ENCODE measurements at places on chromosomes 12 and 14. TPM values are rescaled to one million over a fixed set of nuclear protein-coding genes. Genes with fewer than 3 reads are reported as not detected.

CBLN3 gene
- 1.5 TPM for total RNA-seq

SART3 gene
- 67.8 TPM for total RNA-seq

IL23A gene
- total RNA-seq = 0.80 TPM

AICDA gene
- 0.10 TPM for total RNA-seq

DDX11 gene
- 40.2 TPM for total RNA-seq

TOX4 gene
- 70.8 TPM for total RNA-seq

SMCO2 gene
- 0.46 TPM for total RNA-seq

KRT6C gene
- not detected for total RNA-seq

KRT8 gene
- total RNA-seq = 194 TPM

MYBPC1 gene
- not detected for total RNA-seq

TCL1B gene
- not detected for total RNA-seq

TMEM119 gene
- 0.36 TPM for total RNA-seq

NGB gene
- not detected for total RNA-seq

PLA2G1B gene
- not detected for total RNA-seq

All from endothelial cell (in vitro differentiated cells).